Cardiac septum (tissue), 1 donor: ENCODE measurements at places on chromosomes 13 and 19. TPM values are rescaled to one million over a fixed set of nuclear protein-coding genes. Genes with fewer than 3 reads are reported as not detected.

Gene ZNF296
- 0.13 TPM for total RNA-seq

Gene FGF9
- 14.3 TPM for total RNA-seq

Gene EPS8L1
- 1.9 TPM for total RNA-seq

Gene C19orf81
- total RNA-seq = 2.1 TPM

Gene METTL21C
- total RNA-seq = not detected

Gene COX7A1
- total RNA-seq = 1,917 TPM
